ENCODE measurements at places on chromosomes 5 and 9.
A peak's percentile ranks its signal among the peaks of the same experiment; 100 is the strongest.

- no peak for DNase-seq
These were observed 51.2 kb upstream of the ARRDC3 start for GRCh38 chr5:91434348-91434747.

- no peak for DNase-seq
These were observed 3.0 kb upstream of the CRB2 start for GRCh38 chr9:123353041-123353440.

GRCh38 chr5:180367991-180368390 lies 14.9 kb upstream of the GFPT2 start:
- DNase-seq: peak; percentile 29

DNA sequence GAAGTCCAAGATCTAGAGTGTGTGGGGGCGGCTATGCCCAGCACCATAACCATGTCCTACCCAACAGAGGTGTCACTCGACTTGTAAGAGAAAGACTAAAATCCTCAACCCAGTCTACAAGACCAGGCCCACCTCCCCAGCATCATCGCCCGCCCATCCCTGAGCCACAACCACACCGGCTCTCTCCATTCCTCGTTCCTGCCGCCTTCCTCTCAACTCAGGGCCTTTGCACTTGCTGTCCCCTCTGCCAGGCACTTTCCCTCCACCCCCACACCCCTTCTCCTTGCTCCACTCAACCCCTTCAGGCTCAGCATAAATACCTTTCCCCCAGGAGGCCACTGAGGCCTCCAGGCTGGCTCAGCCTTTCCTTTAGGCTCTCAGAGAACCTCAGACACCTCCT lies 69.3 kb downstream of the PAX5 start:
- DNase-seq: no peak

GRCh38 chr5:160297776-160298175 lies 14.6 kb downstream of the CCNJL start:
- DNase-seq: no peak

DNA sequence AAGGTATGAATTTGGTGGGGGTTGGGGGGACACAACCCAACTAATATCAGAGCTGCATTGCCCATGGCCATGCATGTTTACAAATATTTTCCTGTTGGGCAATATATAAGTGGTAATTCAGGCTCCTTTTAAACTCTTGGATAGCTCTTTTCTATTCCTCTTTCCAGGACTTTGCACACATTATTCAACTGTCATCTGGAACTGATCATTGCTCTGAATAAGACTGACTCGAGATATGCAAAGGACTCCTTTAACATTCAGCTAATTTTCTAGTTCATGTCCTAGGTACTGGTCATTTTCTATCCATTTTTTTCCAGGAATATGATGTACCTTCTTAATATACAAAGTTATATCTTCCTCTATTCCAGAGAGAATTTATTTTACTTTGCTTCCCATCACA lies 89.5 kb upstream of the STK32A start:
- no peak for DNase-seq

GRCh38 chr9:134271338-134272301 lies 54.6 kb upstream of the RXRA start:
- DNase-seq: no peak

DNA sequence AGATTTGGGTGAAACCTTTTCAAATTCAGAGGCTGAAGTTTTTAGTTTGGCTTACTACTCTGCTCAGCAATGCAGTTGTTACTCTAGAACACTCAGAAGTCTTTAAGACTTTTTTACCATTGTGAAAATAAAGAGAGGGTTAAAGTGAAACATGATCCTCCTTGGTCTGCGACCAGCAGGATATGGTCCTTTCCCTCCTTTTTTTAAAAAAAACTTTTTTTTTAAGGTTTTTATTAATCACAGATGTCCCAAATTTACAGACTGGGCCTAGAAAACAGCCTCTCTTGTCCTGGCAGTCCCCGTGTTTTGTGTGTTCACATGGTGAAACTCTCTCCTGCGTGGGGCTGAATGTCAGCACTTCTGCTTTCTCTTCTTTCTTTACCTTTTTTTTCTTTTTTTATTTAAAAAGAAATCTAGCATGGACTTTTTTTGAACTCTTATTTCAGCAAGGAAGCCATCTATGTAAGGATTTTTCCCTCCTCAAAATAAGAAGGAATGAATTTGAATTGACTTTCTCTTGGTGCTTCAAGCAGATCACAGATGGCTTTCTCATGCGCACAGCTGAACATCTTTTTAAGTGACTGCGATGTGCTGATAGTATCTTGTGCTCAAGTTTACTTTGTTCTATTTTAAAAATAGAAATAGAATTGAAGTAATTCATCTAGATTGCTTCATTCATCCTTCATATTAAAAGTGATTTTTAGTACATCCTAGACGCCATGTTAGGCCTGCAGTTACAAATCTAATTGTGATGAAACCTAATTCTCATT lies 128.7 kb upstream of the OTULINL start:
- DNase-seq: no peak

DNA sequence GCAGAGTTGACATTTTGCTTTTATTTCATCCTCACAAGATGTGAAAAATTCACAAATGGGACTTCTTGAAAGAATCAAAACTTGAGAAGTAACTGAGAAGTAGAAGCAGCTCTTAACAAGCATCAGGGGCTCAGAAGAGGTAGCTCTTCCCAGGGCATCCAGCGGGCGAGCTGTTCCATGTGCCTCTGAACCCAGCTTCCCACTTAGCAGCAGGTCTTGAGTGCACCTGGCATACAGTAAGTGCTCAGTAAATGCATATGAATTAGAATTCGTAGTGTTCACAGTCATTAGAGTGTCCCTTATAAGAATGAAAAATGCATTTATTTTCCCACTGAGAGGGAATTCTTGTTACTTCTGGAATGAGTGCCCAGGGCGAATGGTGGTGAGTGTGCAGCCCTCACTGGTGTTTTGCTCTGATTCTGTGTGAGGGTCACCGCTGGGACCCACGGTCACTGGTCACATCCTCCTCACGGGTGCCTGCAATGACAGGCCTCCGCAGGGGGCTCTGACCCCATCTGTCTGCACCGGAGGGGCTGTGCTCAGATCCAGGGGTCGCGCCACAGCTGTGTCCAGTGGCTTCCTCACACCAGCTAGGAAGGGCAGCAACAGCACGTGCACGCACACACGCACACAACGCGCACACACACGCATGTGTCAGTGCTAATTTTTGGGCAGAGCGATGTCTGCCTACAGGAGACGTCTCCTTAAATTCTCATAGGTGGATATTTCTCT lies 26.9 kb downstream of the EXOC3 start:
- DNase-seq: no peak

DNA sequence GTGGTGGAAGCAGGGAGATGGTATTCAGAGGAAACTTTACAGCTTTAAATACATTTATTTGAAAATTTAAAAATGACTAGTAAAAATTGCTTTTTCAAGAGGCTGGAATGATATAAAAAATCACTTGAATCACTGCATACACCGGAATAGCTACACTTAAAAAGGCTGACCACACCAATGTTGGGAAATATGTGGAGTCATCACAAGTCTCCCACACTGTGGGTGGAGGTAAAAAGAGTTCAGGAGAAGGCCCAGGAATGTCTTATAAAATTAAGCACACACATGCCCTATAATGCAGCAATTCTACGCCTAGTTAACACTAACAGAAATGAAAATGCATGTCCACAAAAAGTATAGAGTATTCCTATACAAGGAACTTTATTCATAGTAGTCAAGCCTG lies 198.1 kb downstream of the ROR2 start:
- no peak for DNase-seq

- DNase-seq: no peak
These were observed 298.3 kb downstream of the BNC2 start for GRCh38 chr9:16572005-16572734.

GRCh38 chr9:116337015-116337414 lies 183.4 kb downstream of the PAPPA start:
- DNase-seq: no peak

- no peak for DNase-seq
These were observed 78.6 kb upstream of the SLC28A3 start for GRCh38 chr9:84419031-84419602.

Measured in substantia nigra (tissue), 51 donors.